GM10248 (cell line): ENCODE measurements at places on chromosomes 16 and 17.

DNA sequence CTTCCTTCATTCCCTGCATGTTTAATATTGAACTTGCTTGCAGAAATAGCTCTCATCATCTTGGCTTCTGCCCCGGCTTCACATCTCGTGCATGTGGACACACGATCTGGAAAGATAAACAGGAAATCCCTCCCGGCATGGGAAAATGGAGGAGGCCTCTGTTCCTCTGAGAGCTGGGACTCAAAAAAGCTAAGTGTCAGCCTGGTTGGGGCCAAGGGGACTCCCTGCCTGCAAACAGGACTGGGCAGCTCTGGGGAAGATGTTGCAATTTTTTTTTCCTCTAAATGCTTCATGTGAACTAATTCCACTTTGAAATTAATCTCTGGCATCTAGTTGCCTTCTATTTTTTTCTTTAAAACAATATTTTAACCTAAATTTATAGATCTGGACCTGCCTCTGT lies 24.8 kb downstream of the ITPRIPL2 start:
- DNase-seq: no peak

DNA sequence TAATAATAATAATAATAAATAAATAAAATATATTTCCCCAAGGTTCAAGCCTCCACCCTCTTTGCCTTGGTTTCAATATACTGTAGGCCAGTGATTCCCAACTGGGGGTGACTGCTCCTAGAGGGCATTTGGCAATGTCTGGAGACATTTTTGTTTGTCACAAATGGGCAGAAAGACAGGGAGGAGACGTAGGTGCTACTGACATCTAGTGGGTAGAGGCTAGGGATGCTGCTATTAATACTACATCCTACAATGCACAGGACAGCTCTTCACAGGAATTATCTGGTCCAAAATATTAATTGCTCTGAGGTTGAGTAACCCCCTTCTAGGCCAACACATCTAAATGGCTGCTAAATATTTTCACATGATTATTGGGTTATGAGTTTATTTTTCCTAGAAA lies 12.8 kb upstream of the PRR14 start:
- DNase-seq: no peak

- no peak for DNase-seq
Observed at GRCh38 chr17:9948928-9949327, 43.9 kb upstream of the RCVRN start.

DNA sequence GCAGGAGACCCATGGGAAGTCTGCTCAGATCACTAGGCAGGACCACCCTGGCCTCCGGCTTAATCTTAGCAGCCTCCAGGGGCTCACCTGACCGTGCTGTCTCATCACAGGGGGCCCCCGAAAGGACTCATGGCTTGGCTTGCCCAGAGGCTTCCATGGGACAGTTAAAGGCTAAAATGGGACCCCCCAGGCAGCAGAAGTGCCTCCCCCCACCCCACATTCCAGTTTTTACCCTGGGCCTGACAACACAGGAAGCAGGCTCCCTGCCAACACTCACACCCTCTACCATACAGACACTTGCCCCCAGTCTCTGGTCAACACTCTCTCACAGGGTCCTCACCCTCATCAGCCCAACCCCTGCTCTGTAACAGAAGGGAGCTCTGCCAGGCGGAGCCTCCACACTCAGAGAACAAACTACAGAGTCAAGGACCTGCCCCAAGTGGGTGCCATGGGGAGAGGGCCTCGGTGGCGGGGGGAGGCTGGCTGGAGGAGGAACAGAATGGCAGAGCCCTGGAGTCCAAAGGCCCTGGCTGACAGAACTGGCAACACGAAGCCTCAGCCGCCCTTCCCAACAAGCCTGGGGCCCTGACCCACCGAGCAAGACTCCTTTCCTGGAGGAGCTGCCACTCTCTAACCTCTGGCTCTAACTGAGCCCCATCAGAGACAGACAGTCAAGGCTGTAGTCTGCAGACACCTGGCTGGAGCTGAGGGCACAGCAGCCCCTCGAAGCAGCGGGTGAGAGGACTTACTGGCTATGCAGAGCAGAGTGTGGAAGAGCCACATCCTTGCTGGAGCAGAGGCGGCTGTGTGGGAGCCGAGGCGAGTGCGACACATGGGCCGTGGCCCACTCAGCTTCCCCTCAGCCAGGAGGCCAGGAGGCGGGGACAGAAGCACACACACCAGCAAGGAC lies at the start of gene ITGAE:
Gene ITGAE, minus strand, starts transcription at position 827 of the 910 bp plus-strand sequence. Its CDS starts 44 bp downstream, at position 783.
- no peak for DNase-seq

DNA sequence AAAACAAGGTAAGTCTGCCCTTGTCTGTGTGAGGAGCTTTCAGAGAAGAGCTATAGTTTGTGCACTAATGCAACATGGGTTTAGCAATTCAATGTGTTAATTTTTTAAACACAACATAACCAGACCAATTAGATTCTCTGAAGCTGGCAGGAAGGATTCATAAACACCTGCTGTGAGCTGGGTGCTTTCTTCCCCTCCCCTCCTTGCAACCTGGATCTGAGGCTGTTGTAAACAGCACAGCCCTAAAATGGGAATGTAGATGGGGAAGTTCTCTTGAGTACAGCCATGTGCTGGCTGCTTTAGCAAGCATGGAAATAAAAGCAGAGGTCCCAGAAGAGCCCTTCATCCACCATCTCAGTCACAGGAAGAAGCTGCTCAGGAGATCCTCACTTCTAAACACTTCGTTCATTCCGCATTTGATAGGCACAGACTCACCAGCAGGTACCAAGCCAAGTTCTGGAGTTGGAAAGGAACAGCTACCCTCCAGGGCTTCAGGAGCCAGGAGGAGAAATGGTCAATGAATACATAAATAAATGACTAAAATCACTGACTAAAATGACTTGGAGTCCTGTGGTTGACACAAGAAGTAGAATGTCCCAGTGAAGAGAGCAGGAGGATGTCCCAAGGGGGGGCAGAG lies 21.7 kb downstream of the AXIN2 start:
- no peak for DNase-seq

GRCh38 chr17:42518046-42518754 lies 17.8 kb upstream of the NAGLU start:
- no peak for DNase-seq

DNA sequence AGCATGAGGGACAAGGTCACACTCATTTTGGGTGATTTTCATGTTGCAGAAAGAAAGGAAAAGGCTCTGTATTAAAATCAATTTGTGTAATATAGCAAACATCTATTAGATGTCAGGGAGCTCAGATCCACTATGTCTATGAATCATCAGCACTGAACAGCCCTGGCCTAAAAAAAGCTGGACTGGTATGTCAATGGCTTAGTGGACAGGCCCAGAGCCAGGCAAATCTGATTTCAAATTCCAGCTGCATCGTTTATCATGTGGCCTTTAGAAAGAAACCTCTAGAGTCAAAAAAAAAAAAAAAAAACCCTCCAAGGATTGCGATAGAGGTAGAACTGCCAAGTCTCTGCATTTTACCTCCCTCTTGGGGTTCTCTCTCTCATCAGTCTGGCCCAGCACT lies 5.4 kb downstream of the GAS7 start:
- no peak for DNase-seq

DNA sequence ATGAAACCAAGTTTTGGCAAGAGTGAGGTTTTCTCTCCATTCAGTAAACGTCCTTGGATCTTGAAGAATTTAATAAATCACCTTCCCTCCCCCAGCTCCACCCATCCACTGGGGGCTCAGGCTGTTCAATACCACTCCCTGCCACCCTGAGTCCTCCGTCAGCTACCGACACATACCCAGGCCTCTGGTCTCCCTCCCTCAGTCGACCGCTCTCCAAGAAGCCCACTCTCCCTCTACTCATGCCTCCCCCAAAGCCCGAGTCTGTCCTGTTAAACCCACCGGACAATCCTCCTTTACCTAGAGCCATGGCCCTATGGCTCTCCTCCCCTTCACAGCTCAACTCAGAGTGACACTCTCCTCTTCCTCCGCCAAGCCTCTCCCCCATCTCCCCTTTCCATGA lies 19.7 kb upstream of the SLC4A1 start:
- DNase-seq: no peak

GRCh38 chr16:82796047-82796446 lies 169.3 kb downstream of the CDH13 start:
- DNase-seq: no peak

- no peak for DNase-seq
Observed at GRCh38 chr16:3214904-3215600, 19.9 kb downstream of the ZNF200 start.

DNA sequence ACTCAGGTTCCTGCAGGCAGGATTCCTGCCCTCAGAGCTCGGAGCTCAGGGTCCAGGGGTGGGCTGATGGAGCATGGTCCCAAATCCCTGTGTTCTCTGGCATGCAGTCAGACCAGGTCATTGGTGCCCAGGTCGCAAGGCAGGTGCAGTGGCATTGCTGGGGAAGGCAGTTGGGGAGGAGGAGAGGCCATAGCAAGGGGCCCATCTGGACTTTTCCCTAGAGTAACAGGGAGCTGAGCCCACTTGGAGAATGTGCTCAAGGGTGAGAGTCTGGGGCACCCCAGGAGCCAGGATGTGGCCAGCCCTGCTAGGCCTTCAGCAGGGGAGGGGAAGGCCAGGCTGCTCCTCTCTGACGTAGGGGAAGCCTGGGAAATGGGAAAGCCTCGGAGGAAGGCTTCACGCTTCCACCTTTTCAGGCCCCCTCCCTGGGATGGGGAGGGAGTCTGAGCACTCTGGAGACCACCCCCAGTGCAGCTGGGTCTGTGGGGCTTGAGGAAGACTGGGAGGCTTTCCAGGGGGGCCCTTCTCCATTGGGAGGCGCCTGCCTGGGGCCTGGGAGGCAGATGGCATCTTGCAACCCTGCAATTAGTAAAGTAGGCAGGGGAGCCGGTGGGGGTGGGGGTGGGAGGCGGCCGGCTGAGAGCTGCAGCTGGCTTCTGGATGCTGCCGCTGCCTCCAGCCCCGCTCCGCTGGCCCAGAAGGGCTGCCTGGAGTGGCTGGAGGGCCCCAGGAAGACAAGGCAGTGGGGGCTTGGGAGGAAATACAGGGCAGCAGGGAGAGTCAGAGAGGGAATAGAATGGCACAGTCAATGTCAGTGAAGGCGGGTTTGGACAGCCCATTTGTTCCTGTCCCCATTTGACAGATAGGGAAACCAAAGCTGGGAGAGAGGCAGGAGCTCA lies 21.1 kb upstream of the DOK4 start:
- no peak for DNase-seq

DNA sequence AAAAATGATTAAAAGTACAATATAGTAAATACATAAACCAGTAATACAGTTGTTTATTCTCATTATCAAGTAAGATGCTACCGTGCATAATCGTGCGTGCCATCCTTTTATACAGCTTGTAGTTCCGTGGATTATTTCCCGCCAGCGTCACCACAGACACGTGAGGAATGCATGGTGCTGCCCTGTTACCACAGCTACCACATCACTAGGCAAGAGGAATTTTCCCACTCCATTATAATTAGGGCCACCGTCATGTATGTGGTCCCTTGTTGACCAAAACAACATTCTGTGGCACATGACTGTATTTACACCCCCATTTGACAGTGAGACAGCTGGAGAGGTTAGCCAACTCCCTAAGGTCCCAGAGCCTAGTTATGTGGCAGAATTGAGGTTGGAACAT lies 30.5 kb upstream of the LGALS9 start:
- DNase-seq: no peak

GRCh38 chr17:13539421-13539820 lies 62.3 kb downstream of the HS3ST3A1 start:
- DNase-seq: no peak

DNA sequence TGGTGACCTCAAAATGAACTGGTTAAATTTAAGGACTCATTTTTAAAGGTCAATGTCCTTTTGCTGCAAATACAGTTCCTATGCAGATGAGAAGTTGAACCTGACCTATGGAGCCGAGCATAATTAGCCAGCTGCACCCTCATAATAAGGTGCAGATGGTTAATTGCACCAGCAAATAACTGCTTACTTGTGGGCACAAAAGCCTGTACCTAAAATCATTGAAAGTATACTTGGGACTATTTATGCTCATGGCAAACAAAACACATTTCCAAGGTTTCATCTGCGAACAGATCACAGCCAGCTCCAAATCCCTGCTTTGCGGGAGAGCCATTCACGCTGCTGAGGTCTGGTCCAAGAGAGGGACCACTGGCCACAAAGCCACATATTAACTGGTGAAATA lies 13.0 kb downstream of the HYDIN start:
- DNase-seq: no peak

GRCh38 chr17:74392848-74393247 lies 25.5 kb downstream of the GPR142 start:
- DNase-seq: no peak
